ENCODE measurements at places on chromosomes 2 and 18.

- no peak for DNase-seq
These were observed 38.2 kb upstream of the CNGA3 start for GRCh38 chr2:98308068-98308467.

DNA sequence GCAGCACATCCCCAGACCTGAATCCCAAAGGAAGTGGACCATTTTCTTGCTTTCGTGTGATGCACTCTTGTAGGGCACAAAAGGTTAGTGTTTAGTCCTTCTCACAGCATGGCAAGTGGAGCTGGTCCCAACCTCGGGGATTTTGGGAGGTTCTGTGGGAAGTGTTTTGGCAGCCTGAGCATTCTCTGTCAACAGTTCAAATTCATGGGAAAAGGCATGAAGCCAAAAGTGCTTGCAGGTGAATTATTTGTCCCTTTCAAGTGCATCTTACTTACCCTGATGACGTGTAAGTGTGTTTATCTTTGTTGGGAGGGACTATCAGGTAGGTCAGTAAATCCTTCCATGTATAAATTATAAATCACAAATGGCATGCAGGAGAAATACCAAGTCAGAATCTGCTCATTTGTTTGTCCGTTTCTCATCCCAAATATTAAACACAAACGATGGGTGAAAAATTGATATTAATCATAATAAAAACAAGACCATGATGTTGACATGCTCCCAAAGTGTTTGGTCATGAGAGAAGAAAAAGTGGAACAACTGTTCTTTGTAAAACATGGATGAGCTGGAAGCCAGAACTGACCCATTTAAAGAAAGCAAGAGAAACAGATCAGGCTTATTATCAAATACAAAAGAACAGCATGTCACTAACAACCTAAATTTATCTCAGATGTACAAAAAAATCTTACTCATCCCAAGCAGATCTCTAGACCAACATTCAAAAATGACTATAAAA lies 57.6 kb downstream of the EPHA4 start:
- no peak for DNase-seq

- DNase-seq, result no peak
These were observed 108.4 kb downstream of the AFF3 start for GRCh38 chr2:100033976-100034375.

GRCh38 chr2:85433511-85434089 lies 15.1 kb downstream of the SH2D6 start:
- peak; percentile 90 for DNase-seq

- DNase-seq, result no peak
These were observed 16.5 kb downstream of the CNRIP1 start for GRCh38 chr2:68303033-68303901.

GRCh38 chr18:79397830-79398761 lies 2.4 kb downstream of the NFATC1 start:
- no peak for DNase-seq

GRCh38 chr2:121608967-121609366 lies 40.3 kb downstream of the CLASP1 start:
- DNase-seq, result no peak

DNA sequence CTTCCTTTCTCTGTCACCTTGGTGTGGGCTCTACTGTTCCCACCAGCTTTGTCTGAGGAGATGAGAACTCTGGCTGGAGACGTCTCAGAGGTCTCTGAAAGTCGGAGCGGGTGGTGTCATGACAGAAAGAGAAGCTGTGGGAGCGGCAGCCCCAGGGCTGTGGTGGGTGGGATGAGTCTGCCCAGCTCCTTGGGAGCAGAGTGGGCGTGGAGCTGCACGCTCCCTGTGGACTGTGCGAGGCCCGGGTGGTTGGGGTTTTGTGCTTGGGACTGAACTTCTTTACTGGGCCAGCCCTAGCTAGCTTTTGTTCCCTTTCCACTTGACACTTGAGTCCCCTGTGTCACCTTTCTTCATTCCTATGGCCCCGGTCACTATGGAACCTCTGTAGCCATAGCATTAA lies 10.4 kb downstream of the TOGARAM2 start:
- no peak for DNase-seq

DNA sequence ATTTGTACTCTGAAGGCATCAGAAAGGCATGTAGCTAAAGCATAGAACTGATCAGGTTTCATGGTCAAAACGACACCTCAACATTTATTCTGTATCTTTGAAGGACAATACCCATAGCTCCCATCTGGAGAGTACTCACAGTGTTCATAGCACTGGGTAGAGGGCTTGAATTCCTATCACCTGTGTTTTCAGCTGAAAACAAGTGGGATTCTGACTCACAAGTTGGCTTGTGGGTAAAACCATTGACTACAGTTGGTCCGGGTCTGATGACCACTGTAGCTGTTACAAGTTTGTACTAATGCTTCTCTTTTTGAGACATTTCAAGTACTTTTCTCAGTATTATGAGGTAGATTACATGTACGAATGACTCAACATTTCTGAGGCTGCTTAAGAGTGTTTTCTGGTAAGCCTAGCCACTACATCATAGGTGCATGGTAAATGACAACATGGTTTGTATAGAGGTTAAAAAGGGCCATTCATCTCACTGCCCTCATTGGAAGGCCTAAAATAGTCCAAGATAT lies 68.6 kb upstream of the PELI1 start:
- DNase-seq, result no peak

DNA sequence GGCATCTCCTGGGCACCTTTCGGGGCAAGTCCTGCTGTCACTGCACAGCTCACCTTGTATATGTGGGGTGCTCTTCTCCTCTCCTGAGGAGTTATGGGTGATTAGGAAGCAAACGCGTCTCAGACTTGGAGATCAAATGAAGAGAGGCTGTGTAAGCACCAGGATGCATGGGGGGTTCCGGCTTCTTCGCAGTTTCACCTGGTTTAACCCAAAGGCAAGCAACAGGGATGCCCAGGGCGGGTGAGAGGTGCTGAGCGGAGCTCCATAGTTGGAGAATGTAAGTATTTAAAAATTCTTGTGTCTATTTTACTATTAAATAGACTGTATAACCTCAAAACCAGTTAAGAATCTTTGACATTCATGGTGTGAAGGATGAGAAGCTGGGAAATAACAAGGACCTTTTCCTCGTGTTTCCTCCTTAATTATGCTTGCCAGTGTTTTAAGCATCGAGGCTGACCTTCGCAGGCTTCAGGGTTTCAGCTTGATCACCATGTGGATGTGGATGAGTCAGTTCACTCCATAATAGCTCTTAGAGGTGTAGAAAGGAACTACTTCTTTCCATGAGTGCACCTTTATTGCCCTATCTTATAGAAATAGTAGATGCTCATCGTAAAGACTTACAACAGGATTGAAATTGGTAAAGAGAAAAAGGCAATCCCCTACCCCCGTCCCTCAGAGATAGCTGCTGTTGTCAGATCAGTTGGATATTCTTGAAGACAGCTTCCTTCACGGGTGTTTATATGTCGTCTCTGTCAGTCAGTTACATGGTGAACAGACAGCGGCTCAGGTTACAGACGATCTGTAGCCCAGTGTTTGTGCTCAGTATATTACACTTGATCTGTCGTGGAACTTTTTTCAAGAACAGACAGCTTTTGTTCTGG lies 201.1 kb downstream of the AGAP1 start:
- DNase-seq, result no peak

GRCh38 chr2:19230626-19231025 lies 127.8 kb downstream of the OSR1 start:
- no peak for DNase-seq

- DNase-seq, result no peak
These were observed 96.0 kb downstream of the TNS1 start for GRCh38 chr2:217906798-217907197.

DNA sequence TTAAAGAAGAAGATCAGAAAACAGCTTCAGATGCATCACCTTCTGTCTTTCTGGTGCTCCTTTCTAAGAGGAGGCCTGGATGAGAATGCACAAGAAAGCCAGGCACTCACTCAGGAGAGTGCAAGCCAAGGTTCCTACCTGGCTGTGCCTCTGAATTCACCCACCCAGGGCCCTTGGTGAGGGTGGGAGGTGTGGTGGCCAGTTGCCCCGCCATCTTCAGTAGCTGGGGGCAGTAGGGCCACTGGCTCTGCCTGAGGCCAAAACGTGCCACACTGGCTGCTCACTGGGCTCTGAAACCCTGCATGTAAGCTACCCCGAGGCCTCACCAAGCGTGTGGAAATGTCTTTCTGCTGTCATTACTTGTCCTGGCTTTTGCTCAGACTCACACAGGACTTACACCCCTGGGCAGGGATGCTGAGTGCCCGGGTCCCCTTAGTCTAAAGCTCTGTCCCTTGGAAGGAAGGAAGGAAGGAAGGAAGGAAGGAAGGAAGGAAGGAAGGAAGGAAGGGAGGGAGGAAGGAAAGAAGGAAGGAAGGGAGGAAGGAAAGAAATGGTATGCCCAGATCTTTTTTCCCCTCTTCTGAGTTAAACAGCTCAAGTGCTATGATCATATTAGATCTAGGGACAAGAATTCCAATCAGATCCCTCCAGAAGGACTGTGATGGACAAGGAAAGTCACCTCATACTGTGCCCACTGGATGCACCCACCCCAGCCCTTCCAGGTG lies 8.5 kb upstream of the LBH start:
- DNase-seq, result no peak

- peak; percentile 74 for DNase-seq
These were observed 146.7 kb downstream of the PARD3B start for GRCh38 chr2:204691911-204692510.

- no peak for DNase-seq
These were observed 46.2 kb downstream of the LRRTM1 start for GRCh38 chr2:80258341-80258740.

DNA sequence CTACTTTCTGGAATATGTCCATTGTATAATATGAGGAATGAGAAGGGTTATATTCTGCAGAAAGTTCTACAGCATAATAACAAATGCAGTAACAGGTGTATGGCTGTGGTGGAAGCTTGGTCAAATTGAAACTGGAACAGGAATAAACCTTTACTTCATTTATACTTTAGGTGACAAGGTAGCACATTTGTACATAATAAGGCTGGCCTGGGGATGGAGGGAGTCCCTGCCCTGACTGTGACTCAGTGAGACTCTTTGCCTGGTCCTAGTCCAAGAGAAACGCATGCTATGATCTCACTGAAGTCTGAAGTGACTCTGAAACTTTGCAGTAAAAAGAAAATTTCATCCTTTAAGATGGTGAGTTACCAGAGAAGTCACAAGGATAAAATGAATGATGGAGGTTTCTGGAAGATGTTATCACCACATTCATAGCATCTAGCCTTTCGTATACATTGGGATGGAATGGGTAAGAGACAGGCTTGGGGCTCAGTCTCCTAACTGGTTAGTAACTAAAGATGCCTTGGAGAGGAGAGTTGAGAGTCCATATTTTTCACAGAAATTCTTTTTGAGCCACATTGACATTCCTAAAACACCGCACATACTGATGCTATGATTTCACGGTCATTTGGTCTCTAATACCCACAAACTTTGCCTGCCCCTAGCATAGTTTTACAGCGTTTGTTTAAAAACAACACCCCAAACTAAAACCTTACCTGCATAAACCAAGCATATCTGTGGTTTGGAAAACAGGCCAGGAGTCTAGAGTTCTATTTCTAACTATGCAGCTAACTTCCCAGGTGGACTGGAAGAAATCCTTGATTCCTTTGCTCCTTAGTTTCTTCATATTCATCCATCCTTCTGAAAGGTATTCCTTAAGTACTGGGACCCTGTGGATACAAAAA lies 42.4 kb upstream of the NABP1 start:
- DNase-seq, result peak; percentile 43

GRCh38 chr2:3040496-3041140 lies 337.0 kb downstream of the EIPR1 start:
- DNase-seq, result no peak

DNA sequence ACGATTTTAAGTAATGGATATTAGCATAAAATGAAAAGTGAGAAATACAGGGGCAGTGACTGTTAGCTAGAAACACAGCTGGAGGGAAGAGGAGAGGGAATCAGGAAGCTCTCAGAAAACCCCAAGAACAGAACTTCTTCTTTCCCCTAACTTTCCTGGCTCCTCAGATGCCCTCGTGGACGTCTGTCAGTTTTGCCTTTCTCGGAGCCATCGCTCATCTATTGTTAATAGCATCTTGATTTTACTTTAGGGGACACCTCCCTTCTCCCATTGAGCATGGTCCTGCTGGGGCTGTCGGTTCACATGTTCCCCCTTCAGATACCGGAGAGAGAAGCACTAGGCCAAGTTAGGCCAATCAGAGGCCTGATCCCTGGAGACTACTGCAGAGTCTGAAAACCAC lies 2.3 kb upstream of the PLEK start:
- no peak for DNase-seq

- no peak for DNase-seq
These were observed 31.7 kb upstream of the MAP4K3 start for GRCh38 chr2:39468579-39469451.

GRCh38 chr2:57864926-57865325 lies 181.7 kb upstream of the VRK2 start:
- DNase-seq, result no peak

- DNase-seq, result no peak
These were observed 40.5 kb downstream of the RDH14 start for GRCh38 chr2:18519914-18520450.

GRCh38 chr2:163711258-163711657 lies 24.6 kb downstream of the FIGN start:
- DNase-seq, result no peak

GRCh38 chr18:46334868-46335281 lies 230.7 kb downstream of the HAUS1 start:
- no peak for DNase-seq

- no peak for DNase-seq
These were observed 767 bp upstream of the NPPC start for GRCh38 chr2:231926761-231927565.

DNA sequence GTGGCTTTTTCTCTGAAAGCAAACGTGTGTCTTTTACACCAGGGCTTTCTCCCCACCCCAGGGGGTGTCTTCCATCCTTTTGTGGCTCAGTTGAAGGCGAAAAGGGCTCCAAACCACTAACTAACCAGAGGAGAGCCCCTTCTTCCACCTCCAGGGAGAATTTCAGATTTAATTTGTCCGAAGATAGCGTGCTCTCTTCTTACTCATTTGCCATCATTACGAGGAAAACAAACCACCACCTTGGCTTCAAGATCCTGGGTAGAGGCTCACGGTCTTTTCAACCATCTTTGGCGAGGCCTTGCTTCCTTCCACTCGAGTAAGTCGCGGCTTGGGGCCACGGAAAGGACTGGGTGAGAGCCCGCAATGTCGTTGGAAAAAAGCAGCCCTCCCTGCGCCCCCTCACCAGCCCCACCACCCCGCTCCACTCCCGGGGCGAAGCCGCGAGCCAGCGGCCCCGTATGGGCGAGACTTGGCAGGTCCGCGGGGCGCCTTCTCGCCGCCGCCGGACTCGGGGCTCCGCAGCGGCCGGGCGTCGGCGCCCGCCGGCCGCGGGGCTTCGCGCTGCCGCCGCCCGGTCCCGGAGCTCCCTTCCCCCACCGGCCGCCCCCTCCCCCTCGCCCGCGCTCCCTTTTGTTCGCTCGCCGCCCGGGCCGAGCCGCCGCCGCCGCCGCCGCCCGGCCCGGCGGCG lies 1.7 kb upstream of the ZNF532 start:
- no peak for DNase-seq

GRCh38 chr2:37764739-37765138 lies 93.3 kb upstream of the CDC42EP3 start:
- no peak for DNase-seq

GRCh38 chr18:1102848-1103247 lies 198.2 kb downstream of the ADCYAP1 start:
- DNase-seq, result no peak

GRCh38 chr18:78875016-78875777 lies 104.4 kb upstream of the SALL3 start:
- no peak for DNase-seq

GRCh38 chr2:117997872-117998454 lies 15.9 kb downstream of the CCDC93 start:
- no peak for DNase-seq

Measured in AG09309 (cell line).